Activated CD8-positive, alpha-beta memory T cell treated with anti-CD3 and anti-CD28 coated beads for 1 hour (primary cell): ENCODE measurements at places on chromosomes 6 and 20.

DNA sequence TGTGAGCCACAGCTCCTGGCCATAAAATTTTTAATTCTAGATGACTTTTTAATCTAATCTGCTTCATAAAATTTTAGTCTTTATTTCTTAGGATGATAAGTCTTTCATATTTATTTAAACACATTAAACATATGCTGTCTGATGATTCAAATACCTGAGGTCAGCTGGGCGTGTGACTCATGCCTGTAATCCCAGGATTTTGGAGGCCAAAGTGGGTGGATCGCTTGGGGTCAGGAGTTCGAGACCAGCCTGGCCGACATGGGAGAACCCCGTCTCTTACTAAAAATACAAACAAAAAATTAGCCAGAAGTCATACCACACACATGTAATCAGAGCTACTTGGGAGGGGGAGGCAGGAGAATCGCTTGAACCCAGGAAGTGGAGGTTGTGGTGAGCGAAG, 53.1 kb downstream of the RBM24 start:
- DNase-seq: no peak

DNA sequence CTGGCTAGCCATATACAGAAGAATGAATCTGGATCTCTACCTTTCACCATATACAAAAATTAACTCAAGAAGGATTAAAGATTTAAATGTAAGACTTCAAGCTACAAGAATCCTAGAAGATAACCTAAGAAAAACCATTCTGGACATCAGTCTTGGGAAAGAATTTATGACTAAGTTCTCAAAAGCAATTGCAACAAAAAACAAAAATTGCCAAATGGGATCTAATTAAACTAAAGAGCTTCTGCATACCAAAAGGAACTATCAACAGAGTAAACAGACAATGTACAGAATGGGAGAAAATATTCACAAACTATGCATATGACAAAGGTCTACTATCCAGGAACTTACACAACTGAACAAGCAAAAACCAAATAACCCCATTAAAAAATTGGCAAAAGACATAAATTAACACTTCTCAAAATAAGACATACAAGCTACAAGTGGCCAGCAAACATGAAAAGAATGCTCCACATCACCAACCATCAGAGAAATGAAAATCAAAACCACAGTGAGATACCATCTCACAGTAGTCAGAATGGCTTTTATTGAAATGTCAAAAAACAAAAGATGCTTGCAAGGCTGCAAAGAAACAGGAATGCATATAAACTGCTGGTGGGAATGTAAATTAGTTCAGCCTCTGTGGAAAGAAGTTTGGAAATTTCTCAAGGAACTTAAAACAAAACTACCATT, 66.8 kb upstream of the RSPO3 start:
- no peak for DNase-seq

- no peak for DNase-seq
Observed at GRCh38 chr6:156163311-156163710, 613.9 kb upstream of the ARID1B start.

DNA sequence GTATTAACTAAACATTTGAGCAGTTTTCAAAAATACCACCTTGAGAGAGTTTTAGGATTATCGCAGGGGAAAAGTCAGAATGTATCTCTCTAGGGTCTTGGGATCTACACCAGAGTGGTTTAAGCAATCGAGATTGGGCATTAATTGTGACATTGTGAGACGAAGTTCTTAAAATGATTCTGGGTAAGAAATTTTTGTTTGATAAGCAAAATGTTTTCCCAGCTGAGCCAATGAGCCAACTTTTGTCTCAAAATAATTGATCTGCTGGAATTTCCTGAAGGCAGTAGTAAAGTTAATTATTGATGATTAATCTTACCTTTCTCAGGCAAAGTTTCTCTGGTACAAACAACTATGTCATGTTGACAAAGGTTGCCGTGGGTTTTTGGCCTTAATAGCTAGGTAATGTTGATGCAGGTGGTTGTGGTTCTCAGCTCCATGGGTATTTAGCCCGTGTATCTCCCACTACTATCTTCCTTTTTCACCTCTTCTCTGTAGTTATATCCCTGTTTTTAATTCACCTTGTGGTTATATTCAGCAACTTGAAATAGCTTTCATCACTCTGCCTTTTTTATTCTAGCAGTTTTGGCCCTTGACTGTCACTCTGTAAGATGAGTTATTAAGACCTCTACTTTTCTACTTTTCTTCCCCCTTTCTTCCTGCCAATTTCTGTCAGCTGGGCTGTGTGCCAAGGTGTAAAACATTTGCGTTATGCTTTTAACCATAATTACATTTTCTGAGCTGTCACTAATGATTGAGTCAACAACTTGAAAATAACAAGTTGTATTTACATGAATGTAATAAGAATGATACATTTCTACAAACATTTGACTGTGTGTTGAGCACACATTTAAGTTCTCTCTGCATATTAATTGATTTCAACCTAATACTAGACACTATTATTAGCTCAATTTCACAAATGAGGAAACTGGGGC, 368.3 kb upstream of the BTBD3 start:
- DNase-seq: no peak

- DNase-seq: no peak
Observed at GRCh38 chr20:60802676-60803075, 449.4 kb upstream of the CDH4 start.

GRCh38 chr20:33373735-33374605, 27.3 kb downstream of the CDK5RAP1 start:
- DNase-seq: no peak

DNA sequence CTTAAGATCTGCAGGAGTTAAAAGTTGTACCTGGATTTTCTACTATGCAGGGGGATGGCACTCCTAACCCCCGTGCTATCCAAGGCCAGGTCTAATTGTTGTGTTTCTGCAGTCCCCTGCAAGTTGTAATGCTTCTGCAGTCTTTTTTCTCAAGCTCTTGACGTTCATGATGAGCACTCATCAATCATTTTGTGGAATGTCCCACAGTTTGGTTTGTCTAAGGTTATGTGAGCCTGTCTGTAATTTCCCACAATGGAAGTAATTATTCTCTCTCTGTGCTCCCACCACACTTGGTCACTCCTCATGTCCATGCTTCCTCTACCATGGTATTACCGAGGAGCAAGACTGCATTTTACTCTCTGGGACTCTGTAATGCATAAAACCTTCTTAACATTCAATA, 107.6 kb upstream of the SSTR4 start:
- no peak for DNase-seq

GRCh38 chr20:3818155-3819151, 1.9 kb upstream of the AP5S1 start:
- no peak for DNase-seq
